ENCODE measurements at places on chromosomes 2 and 18. TPM values are rescaled to one million over a fixed set of nuclear protein-coding genes. Genes with fewer than 3 reads are reported as not detected.

The AGXT gene
- not detected for total RNA-seq

The MYCN gene
- total RNA-seq, result 3.6 TPM

The TYMS gene
- 200 TPM for total RNA-seq

The NLRC4 gene
- total RNA-seq, result not detected

The MGAT4A gene
- 42.2 TPM for total RNA-seq

The TMEM182 gene
- total RNA-seq, result 0.95 TPM

The SLC8A1 gene
- total RNA-seq, result 2.1 TPM

DNA sequence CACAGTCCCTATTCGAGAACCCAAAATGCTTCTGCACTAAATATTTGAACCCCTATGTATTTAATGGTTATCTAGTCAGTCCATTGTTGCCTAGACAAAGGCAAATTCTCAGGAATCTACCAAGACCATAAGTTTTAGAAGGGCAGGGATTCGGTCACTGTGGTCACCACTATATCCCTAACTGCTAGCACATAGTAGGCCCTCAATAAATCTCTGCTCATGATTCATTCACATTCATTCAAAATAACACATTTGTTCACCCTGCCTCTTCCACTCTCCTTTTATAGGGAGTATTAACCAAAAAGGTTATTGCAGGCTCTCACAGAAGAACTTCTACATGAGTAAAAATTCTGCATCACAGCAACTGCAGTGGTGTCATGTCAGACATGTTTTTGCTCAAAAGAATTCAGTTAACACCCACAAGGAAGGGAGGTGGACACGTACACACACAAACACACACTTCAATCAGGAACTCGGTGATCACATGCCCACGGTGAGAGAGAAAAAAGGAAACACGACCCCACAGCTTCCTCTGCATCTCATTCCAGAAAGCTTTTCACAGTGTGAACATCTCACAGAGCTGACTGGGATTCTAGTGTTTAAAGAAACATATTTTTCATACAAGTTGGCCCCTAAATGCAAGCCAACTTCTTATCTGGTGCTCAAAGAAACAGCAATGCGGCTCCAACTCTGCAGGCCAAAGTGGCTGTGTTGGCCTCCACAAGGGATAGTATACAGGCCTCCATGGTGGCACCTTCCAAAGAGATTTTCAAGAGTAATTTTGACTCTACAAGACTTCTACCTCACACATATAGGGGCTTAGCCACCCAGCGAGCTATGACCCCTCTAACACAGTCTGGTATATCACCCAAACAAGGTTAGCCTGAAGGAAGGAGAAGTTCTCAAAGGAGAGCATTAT, 98.0 kb downstream of the ANKRD44 start:
- no peak for DNase-seq
- no peaks in the 10 kb centered on the region for H3K27me3 ChIP-seq
- H3K4me3 ChIP-seq, result no peak overlapping the region
- H3K27ac ChIP-seq, result no peak overlapping the region

- H3K4me3 ChIP-seq, result no peak overlapping the region
- no peaks in the 10 kb centered on the region for H3K27me3 ChIP-seq
- H3K4me1 ChIP-seq, result no peaks in the 10 kb centered on the region
- no peak overlapping the region for H3K27ac ChIP-seq
- DNase-seq, result no peak
Measured at GRCh38 chr2:172516299-172516698, 39.6 kb upstream of the PDK1 start.

GRCh38 chr2:45746888-45747287, 95.4 kb downstream of the PRKCE start:
- H3K36me3 ChIP-seq, result no peaks in the 10 kb centered on the region
- peaks cover 6% of the 10 kb centered on the region for H3K4me1 ChIP-seq
- H3K27me3 ChIP-seq, result no peaks in the 10 kb centered on the region
- no peak for DNase-seq
- H3K4me3 ChIP-seq, result no peak overlapping the region

GRCh38 chr2:137838255-137839092, 125.8 kb upstream of the HNMT start:
- no peak overlapping the region for H3K27ac ChIP-seq
- H3K36me3 ChIP-seq, result no peaks in the 10 kb centered on the region
- DNase-seq, result peak; percentile 50
- H3K4me3 ChIP-seq, result no peak overlapping the region
- no peaks in the 10 kb centered on the region for H3K27me3 ChIP-seq

- no peak overlapping the region for H3K4me3 ChIP-seq
- H3K36me3 ChIP-seq, result peaks cover 6% of the 10 kb centered on the region
- DNase-seq, result no peak
- H3K27ac ChIP-seq, result no peak overlapping the region
Measured at GRCh38 chr2:229857634-229858033, 64.2 kb downstream of the TRIP12 start.

- DNase-seq, result no peak
- H3K27ac ChIP-seq, result no peak overlapping the region
- no peaks in the 10 kb centered on the region for H3K36me3 ChIP-seq
- H3K4me3 ChIP-seq, result no peak overlapping the region
- H3K27me3 ChIP-seq, result no peaks in the 10 kb centered on the region
- peaks cover 12% of the 10 kb centered on the region for H3K4me1 ChIP-seq
Measured at GRCh38 chr2:196415384-196415783, 224.1 kb upstream of the CCDC150 start.

GRCh38 chr18:64693766-64694165, 544.9 kb upstream of the LINC00305 start:
- DNase-seq, result no peak
- no peaks in the 10 kb centered on the region for H3K36me3 ChIP-seq
- no peaks in the 10 kb centered on the region for H3K4me1 ChIP-seq
- H3K27me3 ChIP-seq, result no peaks in the 10 kb centered on the region
- no peak overlapping the region for H3K27ac ChIP-seq
- no peak overlapping the region for H3K4me3 ChIP-seq

DNA sequence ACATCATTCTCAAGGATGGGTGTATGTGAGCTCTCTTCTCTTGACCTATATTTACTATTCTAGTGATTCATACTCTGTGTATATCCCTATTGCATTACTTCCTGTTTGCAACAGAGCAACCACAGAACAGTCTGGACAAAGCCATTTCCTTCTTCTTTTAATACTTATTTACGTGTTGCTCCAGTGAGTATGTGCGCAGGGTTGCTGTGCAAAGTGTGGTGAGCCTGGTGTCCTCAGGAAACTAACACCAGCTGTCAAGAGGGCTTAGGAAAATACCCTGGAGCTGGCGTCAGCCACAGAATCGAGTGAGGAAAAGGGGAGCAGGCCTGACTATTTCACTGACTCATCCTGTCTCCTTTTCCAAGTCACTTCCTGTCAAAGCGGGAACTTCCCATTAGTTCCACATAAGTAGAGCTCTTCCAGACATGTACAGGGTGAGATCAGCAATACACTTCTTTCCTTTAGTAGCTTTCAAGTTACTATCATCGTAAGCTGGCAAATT, 214.1 kb upstream of the COPS8 start:
- H3K4me1 ChIP-seq, result peaks cover 35% of the 10 kb centered on the region
- H3K27me3 ChIP-seq, result no peaks in the 10 kb centered on the region
- peak; percentile 96 for DNase-seq
- peak overlapping the region; percentile 92 for H3K27ac ChIP-seq
- no peak overlapping the region for H3K4me3 ChIP-seq
- H3K36me3 ChIP-seq, result no peaks in the 10 kb centered on the region

GRCh38 chr2:96120091-96120720, 3.8 kb upstream of the ADRA2B start:
- no peaks in the 10 kb centered on the region for H3K36me3 ChIP-seq
- H3K27me3 ChIP-seq, result peaks cover 9% of the 10 kb centered on the region
- DNase-seq, result no peak
- H3K4me1 ChIP-seq, result no peaks in the 10 kb centered on the region

DNA sequence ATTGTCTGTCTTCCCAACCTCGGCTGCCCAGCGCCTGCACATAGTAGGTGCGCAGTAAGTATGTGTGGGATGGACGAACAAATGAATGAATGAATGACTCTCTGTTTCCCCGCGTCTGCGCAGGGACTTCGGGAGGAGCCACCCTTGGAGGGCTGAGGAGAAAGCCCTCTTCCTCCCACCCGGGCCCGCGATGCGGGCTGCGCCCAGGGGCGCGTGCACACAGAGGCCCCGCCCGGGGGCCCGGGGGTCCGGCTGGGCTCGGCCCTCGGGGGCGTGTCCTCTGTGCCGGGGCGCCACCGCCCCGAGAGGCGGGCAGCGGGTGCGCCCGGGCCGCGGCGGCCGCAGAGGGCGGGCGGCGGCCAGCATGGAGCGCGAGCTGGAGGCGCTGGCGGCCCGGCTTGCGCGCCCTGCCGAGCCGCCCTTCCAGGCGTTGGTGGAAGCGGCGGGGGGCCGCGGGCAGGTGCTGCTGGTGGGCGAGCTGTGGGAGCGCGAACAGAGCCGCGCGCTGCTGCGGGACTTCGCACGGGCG, at the start of gene C2orf72:
Gene C2orf72 (plus strand): TSS at position 322 of the 529 bp plus-strand sequence. CDS start 43 bp downstream, at position 365.
- no peak within 1 kb of the TSS for H3K4me3 ChIP-seq
- H3K36me3 ChIP-seq, result no peaks in the 10 kb centered on the region
- peaks cover 42% of the 10 kb centered on the region for H3K27me3 ChIP-seq
- H3K4me1 ChIP-seq, result no peaks in the 10 kb centered on the region
- no peak within 1 kb of the TSS for H3K27ac ChIP-seq

DNA sequence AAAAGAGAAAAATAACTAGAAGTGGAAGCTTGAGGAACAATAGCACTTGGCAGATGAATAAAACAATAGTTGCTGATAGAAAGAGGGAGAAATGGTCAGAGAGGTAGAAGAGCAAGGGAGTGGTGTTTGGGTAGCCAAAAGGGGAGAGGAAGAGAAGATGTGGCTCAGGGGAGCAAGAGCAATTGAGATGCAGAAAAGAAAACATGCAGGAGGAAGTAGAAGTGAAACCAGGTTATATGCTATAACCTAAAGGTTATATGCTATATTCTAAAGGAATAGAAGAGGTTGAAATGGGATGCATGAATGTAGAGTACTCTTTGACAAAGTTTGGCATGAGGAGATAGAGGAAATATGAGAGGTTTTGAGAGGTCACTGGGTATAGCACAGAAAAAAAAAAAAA, 759.5 kb downstream of the SATB2 start:
- H3K4me3 ChIP-seq, result no peak overlapping the region
- no peaks in the 10 kb centered on the region for H3K27me3 ChIP-seq
- H3K4me1 ChIP-seq, result no peaks in the 10 kb centered on the region
- no peak overlapping the region for H3K27ac ChIP-seq
- DNase-seq, result no peak

- H3K27ac ChIP-seq, result no peak overlapping the region
- no peak for DNase-seq
- H3K4me3 ChIP-seq, result no peak overlapping the region
Measured at GRCh38 chr2:22821458-22821857, 563.5 kb upstream of the KLHL29 start.

- no peaks in the 10 kb centered on the region for H3K36me3 ChIP-seq
- no peaks in the 10 kb centered on the region for H3K27me3 ChIP-seq
- H3K4me1 ChIP-seq, result no peaks in the 10 kb centered on the region
- DNase-seq, result no peak
- no peak overlapping the region for H3K4me3 ChIP-seq
Measured at GRCh38 chr2:40371525-40372282, 80.2 kb downstream of the SLC8A1 start.

DNA sequence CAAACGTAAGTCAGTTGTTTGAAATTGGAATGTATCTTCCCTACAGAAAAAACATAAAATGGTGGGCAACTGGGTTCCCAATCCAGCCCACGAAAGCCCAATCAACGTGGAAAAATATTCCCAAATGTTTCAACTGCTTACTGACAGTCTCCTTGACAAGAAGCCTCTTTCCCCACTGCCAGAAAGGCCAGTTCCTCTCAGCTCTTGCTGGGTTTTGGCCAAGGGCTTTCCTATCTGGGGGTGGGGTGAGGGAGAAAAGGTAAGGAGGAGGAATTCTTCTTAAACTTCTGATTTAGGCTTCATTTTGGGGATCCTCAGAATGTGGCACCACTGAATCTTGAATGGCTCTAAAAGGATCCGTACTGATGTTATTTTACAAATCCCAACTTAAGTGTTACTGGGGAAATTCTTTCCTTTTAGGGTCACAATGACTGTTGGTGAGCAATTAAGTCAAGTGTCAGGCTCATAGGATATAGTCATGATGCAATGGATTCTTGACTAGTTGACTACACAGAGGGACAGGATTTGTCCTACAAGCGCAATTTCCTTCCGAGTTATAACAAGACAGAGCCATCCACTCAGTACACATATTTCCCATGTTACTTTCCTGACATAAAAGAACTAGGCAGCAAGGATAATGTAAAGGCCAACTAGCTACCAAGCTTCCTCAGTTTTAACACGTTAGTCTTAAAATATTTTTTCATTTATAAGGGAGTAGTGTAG, 73.6 kb downstream of the SPRED2 start:
- H3K4me1 ChIP-seq, result no peaks in the 10 kb centered on the region
- no peak overlapping the region for H3K4me3 ChIP-seq
- no peak for DNase-seq
- H3K27ac ChIP-seq, result no peak overlapping the region
- H3K27me3 ChIP-seq, result peaks cover 2% of the 10 kb centered on the region

- no peak overlapping the region for H3K27ac ChIP-seq
- H3K36me3 ChIP-seq, result no peaks in the 10 kb centered on the region
Measured at GRCh38 chr18:61129001-61129400, 204.2 kb upstream of the CDH20 start.

GRCh38 chr18:79644006-79644665, 35.5 kb upstream of the CTDP1 start:
- no peak overlapping the region for H3K27ac ChIP-seq
- no peaks in the 10 kb centered on the region for H3K36me3 ChIP-seq
- DNase-seq, result peak; percentile 49
- no peak overlapping the region for H3K4me3 ChIP-seq

DNA sequence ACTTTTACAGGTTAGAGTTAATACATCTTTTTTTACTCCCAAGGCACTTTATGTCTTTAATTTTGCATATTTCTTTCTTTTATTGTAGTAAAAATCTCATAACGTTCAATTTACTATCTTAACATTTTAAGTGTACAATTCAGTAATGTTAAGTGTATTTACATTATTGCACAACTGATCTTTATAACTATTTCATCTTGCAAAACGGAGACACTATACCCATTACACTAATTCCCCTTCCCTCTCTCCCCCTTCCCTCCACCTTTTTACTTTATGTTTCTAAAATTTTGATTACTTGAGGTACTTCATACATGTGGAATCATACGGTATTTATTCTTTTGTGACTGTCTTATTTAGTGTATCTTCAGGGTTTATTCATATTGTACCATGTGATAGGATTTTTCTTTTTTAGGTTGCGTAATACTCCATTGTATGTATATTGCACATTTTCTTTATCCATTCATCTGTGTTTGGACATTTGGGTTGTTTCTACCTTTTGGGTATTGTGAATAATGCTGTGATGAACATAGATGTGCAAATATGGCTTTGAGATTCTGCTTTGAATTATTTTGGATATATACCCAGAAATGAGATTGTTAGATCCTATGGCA, 75.0 kb downstream of the ACSL3 start:
- no peak overlapping the region for H3K27ac ChIP-seq
- no peaks in the 10 kb centered on the region for H3K27me3 ChIP-seq
- H3K4me3 ChIP-seq, result no peak overlapping the region
- no peak for DNase-seq

GRCh38 chr2:237858294-237859081, 935 bp upstream of the RAMP1 start:
- H3K4me1 ChIP-seq, result no peaks in the 10 kb centered on the region
- no peaks in the 10 kb centered on the region for H3K36me3 ChIP-seq
- no peak overlapping the region for H3K27ac ChIP-seq
- H3K4me3 ChIP-seq, result no peak overlapping the region
- peak; percentile 60 for DNase-seq
- H3K27me3 ChIP-seq, result peaks cover 37% of the 10 kb centered on the region

Measured in endothelial cell of umbilical vein (primary cell).